CD4-positive, alpha-beta memory T cell (primary cell): ENCODE measurements at places on chromosomes 6 and 20. TPM values are rescaled to one million over a fixed set of nuclear protein-coding genes. Genes with fewer than 3 reads are reported as not detected.

The DCBLD1 gene
- 2.6 TPM for polyA plus RNA-seq

The C6orf163 gene
- 0.31 TPM for polyA plus RNA-seq

The ATP6V1G2 gene
- 1.00 TPM for polyA plus RNA-seq

The PTPRA gene
- 24.8 TPM for polyA plus RNA-seq

The GMPR gene
- 0.68 TPM for polyA plus RNA-seq

The GNAS gene
- polyA plus RNA-seq, result 70.1 TPM
